Caudate nucleus (tissue), 63 donors: ENCODE measurements at places on chromosomes 4 and X.
A peak's percentile ranks its signal among the peaks of the same experiment; 100 is the strongest.

- no peak for DNase-seq
These were observed 197.1 kb downstream of the SLC7A11 start for GRCh38 chr4:138045036-138045435.

GRCh38 chr4:152974468-152975379 is 38.6 kb downstream of the FHDC1 start:
- no peak for DNase-seq

DNA sequence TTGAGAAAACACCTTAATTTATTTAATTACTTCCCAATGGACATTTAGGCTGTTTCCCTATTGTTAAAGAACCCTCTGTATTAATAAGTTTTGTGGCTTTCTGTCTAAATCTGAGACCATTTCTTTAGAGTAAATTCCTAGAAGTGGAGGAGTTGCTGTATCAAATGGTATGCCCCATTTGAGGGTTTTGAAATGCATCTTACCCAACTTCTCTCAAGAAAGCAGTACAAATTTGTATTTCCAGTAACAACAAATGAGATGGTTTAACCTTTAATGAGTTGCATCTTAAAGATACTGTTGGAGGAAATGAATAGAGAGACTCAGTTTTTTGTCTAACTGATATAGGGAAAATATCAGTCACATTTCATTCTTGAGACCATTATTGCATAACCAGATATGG is 70.5 kb upstream of the CBLL2 start:
- DNase-seq = no peak

DNA sequence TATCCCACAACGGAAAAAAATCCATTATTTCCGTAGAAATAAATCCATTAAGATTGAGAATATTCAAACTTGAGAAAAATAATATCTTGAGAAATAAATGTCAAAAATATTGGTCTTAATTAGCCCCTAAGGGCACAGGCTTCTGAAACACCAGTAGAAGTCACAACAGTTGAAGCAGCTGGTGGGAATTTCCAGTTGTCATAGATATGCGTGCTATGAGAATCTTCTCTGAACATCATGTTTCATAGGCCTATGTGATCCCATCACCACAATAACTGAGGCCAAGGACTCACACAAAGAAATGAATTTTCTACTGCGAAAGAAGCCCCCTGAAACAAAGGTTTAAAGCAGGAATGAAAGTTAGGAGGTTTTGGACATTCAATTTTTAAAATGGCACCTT is 292.0 kb downstream of the DTHD1 start:
- DNase-seq = no peak

GRCh38 chr4:85084371-85085094 is 118.0 kb upstream of the WDFY3 start:
- DNase-seq = no peak

GRCh38 chr4:120062663-120063195 is 3.9 kb downstream of the MAD2L1 start:
- DNase-seq = no peak

GRCh38 chrX:69932323-69932722 is 117.4 kb downstream of the AWAT2 start:
- DNase-seq = no peak

DNA sequence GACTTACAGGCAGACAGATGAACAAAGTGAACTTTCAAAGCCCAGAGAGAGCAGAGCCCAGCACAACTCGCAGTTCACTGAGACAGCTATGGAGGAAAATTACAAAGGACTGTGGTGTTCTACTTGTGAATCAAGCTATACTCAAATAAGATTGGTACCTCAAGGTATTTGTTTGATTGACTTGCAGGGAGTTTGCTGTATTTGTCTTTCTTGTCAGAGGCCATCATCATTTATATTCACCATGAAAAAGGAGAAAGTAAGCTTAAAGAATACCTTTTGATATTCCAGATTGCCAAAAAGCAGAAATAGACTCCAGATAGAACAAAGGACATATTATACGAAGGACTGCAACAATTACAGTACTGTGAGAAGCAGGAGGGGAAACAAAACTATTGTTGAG is 1047.9 kb downstream of the RPA4 start:
- no peak for DNase-seq

GRCh38 chr4:182809417-182810102 is 107.6 kb downstream of the DCTD start:
- DNase-seq = no peak

GRCh38 chr4:128338634-128339355 is 51.2 kb upstream of the PGRMC2 start:
- no peak for DNase-seq

GRCh38 chr4:17134565-17134964 is 236.1 kb upstream of the LDB2 start:
- DNase-seq = no peak

DNA sequence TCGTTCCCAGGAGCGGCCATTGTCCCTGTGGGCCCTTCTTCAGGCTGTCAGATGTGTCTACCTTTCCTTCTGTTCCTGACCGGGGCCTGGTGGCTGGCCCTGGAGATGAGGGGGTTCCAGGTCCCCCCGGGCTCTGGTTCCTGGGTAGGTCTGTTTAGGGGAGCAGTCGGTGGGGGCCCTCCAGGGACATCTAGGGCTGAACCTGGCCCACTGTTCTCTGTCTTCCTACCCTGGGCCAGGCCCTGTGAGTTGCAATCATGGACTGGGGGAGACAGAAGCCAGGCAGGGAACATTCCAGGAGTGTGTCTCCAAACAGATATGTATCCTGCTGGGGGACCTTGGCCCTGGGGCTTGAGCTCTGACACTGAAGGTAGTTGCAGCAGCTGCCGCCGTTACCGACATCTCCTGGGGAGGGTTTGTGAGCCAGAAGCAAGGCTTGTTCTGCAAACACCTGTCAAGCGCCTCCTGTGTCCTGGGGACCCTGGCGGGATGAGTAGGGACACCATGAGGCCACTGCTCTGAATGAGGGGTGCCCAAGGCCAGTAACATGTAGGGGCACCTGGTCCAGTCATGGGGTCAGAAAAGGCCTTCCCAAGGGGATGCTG is 49.5 kb upstream of the ADRA2C start:
- DNase-seq = no peak

- DNase-seq = peak; percentile 28
These were observed 809 bp downstream of the MND1 start for GRCh38 chr4:153345012-153345981.

GRCh38 chr4:112552668-112553067 is 36.7 kb upstream of the NEUROG2 start:
- DNase-seq = no peak

GRCh38 chr4:42628740-42629139 is 28.2 kb downstream of the ATP8A1 start:
- DNase-seq = no peak

- no peak for DNase-seq
These were observed 886.4 kb upstream of the ADGRL3 start for GRCh38 chr4:60313611-60314178.

DNA sequence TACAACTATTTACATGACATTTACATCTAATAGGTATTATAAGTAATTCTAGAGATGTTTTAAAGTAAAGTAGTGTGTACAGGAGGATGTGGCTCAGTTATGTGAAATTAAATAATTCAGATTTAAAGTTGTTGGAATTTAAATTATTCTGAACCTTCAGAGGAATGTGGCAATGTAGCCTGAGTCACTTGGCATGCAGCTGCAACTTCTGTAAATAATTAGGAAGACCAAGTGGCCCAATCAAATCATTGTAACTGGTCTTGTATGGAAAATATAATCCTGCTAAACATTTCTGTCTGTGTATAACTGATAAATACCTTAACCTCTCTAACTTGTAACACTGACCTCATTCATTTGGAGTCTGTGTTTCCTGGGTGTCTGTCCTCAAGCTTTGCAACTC is 828.9 kb downstream of the GLUD2 start:
- no peak for DNase-seq
